ENCODE measurements at places on chromosomes 16 and 17. TPM values are rescaled to one million over a fixed set of nuclear protein-coding genes. Genes with fewer than 3 reads are reported as not detected.

GRCh38 chr17:59024916-59025315 is 81.8 kb downstream of the TRIM37 start:
- H3K4me1 ChIP-seq = peaks cover 9% of the 10 kb centered on the region
- no peaks in the 10 kb centered on the region for H3K27me3 ChIP-seq
- no peak overlapping the region for H3K4me3 ChIP-seq
- no peak for DNase-seq
- H3K36me3 ChIP-seq = peaks cover 16% of the 10 kb centered on the region
- no peak overlapping the region for H3K27ac ChIP-seq

PIRT gene
- total RNA-seq = not detected

- H3K27ac ChIP-seq = no peak overlapping the region
- H3K4me1 ChIP-seq = peaks cover 3% of the 10 kb centered on the region
- no peak for DNase-seq
- H3K36me3 ChIP-seq = peaks cover 11% of the 10 kb centered on the region
- no peak overlapping the region for H3K4me3 ChIP-seq
These were observed 36.2 kb downstream of the ZNF750 start for GRCh38 chr17:82803606-82804005.

- no peaks in the 10 kb centered on the region for H3K27me3 ChIP-seq
- H3K27ac ChIP-seq = peak overlapping the region; percentile 75
- peaks cover 34% of the 10 kb centered on the region for H3K4me1 ChIP-seq
- peak; percentile 78 for DNase-seq
- no peaks in the 10 kb centered on the region for H3K36me3 ChIP-seq
- H3K4me3 ChIP-seq = peak overlapping the region; percentile 82
These were observed 702 bp downstream of the TENT4B start for GRCh38 chr16:50153596-50154419.

GRCh38 chr16:88685156-88686061 is 898 bp downstream of the SNAI3 start:
- peak; percentile 75 for DNase-seq
- H3K4me1 ChIP-seq = peaks cover 30% of the 10 kb centered on the region
- no peaks in the 10 kb centered on the region for H3K36me3 ChIP-seq
- H3K27ac ChIP-seq = peak overlapping the region; percentile 11
- H3K4me3 ChIP-seq = peak overlapping the region; percentile 60
- H3K27me3 ChIP-seq = peaks cover 10% of the 10 kb centered on the region

DNA sequence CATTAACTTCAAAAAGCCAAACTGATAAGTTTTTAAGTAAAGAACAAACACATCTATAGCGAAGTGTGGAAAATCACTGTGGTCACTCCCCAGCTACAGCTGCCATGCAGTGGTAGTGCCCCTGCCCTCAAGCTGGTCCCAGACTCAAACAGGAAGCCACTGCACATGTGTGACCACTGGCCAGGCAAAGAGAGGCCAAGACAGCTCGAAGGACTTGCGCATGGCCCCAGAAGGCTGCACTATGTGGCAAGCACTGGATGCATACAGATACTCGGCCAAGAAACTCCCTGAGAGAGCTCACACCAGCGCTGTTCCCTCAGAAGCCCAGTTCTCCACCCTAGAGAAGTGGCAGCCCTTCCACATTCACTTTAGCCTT is 82.4 kb downstream of the ANKRD11 start:
- no peak overlapping the region for H3K4me3 ChIP-seq
- DNase-seq = no peak

DNA sequence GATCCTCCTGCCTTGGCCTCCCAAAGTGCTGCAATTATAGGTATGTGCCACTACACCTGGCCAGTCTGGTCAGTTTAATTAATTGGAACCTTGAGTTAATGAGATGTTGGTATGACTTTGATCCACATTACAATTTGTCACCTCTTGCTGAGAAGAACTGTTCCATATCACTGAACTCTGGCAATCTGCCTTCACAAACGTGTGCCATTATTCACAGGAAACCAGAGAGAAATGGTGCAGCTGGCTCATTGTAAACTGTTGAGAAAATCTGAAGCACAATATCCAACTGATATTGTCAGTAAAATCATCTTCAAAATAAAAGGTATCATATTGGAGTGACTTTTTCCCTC is 39.3 kb upstream of the YPEL2 start:
- no peaks in the 10 kb centered on the region for H3K36me3 ChIP-seq
- no peaks in the 10 kb centered on the region for H3K27me3 ChIP-seq
- H3K27ac ChIP-seq = no peak overlapping the region
- DNase-seq = no peak
- H3K4me1 ChIP-seq = peaks cover 9% of the 10 kb centered on the region
- H3K4me3 ChIP-seq = no peak overlapping the region

GRCh38 chr17:3723188-3723555 is 531 bp upstream of the HASPIN start:
- no peaks in the 10 kb centered on the region for H3K27me3 ChIP-seq
- H3K27ac ChIP-seq = peak overlapping the region; percentile 88
- H3K4me1 ChIP-seq = peaks cover 37% of the 10 kb centered on the region
- peaks cover 13% of the 10 kb centered on the region for H3K36me3 ChIP-seq
- peak overlapping the region; percentile 96 for H3K4me3 ChIP-seq

GRCh38 chr16:12771341-12771798 is 32.3 kb downstream of the CPPED1 start:
- DNase-seq = no peak
- no peaks in the 10 kb centered on the region for H3K4me1 ChIP-seq
- no peaks in the 10 kb centered on the region for H3K27me3 ChIP-seq
- H3K36me3 ChIP-seq = peaks cover 6% of the 10 kb centered on the region
- H3K27ac ChIP-seq = no peak overlapping the region
- H3K4me3 ChIP-seq = no peak overlapping the region

NLRC3 gene
- 5.5 TPM for total RNA-seq

MAP3K14 gene
- 9.9 TPM for total RNA-seq

IL17C gene
- not detected for total RNA-seq

DNA sequence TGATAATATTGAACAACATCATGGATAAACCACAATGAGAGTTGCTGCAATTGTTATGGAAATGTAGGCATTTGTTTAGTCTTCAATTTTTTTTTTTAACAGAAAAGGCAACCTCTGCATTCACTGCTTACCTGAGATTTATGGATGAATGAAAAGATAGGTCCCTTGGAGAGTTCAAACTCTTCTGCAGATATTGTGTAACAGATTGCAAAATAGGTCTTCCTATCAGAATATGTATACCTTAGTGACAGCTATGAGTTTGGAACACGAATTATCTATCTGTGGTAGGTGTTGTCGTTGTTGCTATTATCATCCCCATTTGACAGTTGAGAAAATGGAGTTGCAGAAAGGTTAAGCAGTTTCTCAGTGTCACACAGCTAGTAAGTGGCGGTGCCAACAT is 1.2 kb upstream of the KCNJ16 start:
- H3K4me1 ChIP-seq = no peaks in the 10 kb centered on the region
- DNase-seq = no peak
- H3K27me3 ChIP-seq = no peaks in the 10 kb centered on the region
- no peak overlapping the region for H3K27ac ChIP-seq

CCL2 gene
- total RNA-seq = 53.3 TPM

GRCh38 chr16:76081967-76082366 is 195.2 kb upstream of the CNTNAP4 start:
- no peaks in the 10 kb centered on the region for H3K27me3 ChIP-seq
- no peak for DNase-seq
- H3K4me1 ChIP-seq = no peaks in the 10 kb centered on the region
- H3K36me3 ChIP-seq = no peaks in the 10 kb centered on the region
- H3K4me3 ChIP-seq = no peak overlapping the region
- H3K27ac ChIP-seq = no peak overlapping the region

METTL22 gene
- total RNA-seq = 38.6 TPM

TRAPPC1 gene
- 135 TPM for total RNA-seq

DNA sequence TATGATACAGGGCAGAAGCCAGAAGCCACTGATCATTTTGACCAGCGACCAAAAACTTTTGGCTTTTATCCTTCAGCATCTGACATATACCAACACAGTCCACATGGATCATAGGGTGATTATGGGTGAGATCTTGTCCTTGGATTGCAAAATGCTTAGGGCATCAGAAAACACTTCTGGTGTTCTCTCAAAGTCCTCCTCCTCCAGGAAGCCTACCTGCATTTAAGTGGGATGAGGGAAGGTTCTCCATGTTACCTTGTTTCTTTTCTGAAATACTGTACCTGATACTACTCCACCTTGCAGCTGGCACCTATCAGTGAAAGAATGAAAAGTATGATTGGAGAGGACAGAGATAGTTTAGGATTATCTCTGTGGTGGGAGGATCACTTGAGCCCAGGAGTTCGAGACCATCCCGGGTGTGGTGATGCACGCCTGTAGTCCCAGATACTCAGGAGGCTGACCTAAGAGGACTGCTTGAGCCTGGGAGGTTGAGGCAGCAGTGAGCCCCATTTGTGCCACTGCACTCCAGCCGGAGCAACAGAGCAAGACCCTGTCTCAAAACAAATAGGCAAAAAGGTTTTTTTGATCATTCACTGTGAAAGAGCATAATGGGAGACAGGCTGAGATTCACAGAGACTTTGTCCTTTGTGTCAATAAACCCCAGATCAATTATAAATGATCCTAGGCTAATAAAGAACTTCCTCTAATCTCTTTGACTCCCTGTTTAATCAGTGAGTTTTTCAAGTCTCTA is 46.8 kb upstream of the B4GALNT2 start:
- no peak overlapping the region for H3K4me3 ChIP-seq
- no peak for DNase-seq
- no peaks in the 10 kb centered on the region for H3K4me1 ChIP-seq
- peaks cover 10% of the 10 kb centered on the region for H3K27me3 ChIP-seq
- H3K27ac ChIP-seq = no peak overlapping the region

AURKB gene
- total RNA-seq = 1.4 TPM

- no peak overlapping the region for H3K4me3 ChIP-seq
- peaks cover 16% of the 10 kb centered on the region for H3K36me3 ChIP-seq
- no peaks in the 10 kb centered on the region for H3K4me1 ChIP-seq
- no peak for DNase-seq
- no peak overlapping the region for H3K27ac ChIP-seq
These were observed 5.9 kb upstream of the JPT1 start for GRCh38 chr17:75160211-75160610.

TGFB1I1 gene
- total RNA-seq = 49.9 TPM

DNA sequence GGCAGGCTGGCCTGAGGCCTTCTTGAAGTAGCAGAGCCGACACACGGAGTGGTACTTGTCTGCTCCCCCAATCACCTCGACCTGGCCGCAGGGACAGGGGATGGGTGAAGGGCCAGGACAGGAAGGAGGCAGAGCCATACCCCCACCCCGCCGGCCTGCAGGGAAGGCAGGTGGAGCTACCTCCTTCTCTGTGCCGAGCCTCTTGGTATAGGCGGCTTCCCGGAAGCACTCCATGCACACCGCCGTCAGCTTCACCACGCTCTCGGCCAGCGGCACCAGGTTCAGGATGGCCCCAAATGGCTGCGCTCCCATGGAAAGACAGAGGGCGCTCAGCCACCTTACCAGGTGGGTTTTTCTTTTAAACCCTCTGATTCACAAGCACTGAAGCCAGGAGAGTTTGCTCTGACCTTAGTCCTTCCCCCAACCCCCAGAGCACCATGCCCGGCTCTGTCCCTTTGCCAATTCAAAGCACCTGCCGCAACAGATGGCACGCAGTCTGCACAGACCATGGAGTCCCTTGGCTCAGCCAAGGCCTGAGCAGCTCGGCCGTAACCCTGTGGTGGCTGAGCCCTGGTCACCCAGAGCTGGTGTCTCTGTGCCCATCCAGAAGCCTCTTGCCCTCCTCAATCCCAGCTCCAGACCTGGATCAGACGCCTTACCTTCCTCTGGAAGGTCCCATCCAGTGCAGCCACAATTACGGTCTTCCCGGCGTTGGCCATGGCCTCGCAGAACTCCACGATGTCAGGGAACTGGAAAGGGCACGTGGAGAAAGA is 6.7 kb downstream of the SYNGR2 start:
- peak overlapping the region; percentile 87 for H3K27ac ChIP-seq
- DNase-seq = no peak
- peaks cover 26% of the 10 kb centered on the region for H3K36me3 ChIP-seq
- peaks cover 81% of the 10 kb centered on the region for H3K4me1 ChIP-seq
- no peaks in the 10 kb centered on the region for H3K27me3 ChIP-seq

All from upper lobe of right lung (tissue), 1 donor.